ENCODE measurements at places on chromosomes 5 and 9. TPM values are rescaled to one million over a fixed set of nuclear protein-coding genes. Genes with fewer than 3 reads are reported as not detected.
A peak's percentile ranks its signal among the peaks of the same experiment; 100 is the strongest.

- DNase-seq = no peak
- H3K36me3 ChIP-seq = no peaks in the 10 kb centered on the region
- no peak overlapping the region for H3K27ac ChIP-seq
- peaks cover 18% of the 10 kb centered on the region for H3K27me3 ChIP-seq
- no peaks in the 10 kb centered on the region for H3K4me1 ChIP-seq
- H3K4me3 ChIP-seq = no peak overlapping the region
These were observed 88.7 kb downstream of the ADAMTS2 start for GRCh38 chr5:179256328-179257175.

KDM3B gene
- polyA plus RNA-seq = 17.9 TPM

- no peak overlapping the region for H3K27ac ChIP-seq
- no peak for DNase-seq
- no peaks in the 10 kb centered on the region for H3K27me3 ChIP-seq
- peaks cover 39% of the 10 kb centered on the region for H3K4me1 ChIP-seq
- peaks cover 10% of the 10 kb centered on the region for H3K36me3 ChIP-seq
- no peak overlapping the region for H3K4me3 ChIP-seq
These were observed 45.7 kb downstream of the PPARGC1B start for GRCh38 chr5:149775785-149776184.

DNA sequence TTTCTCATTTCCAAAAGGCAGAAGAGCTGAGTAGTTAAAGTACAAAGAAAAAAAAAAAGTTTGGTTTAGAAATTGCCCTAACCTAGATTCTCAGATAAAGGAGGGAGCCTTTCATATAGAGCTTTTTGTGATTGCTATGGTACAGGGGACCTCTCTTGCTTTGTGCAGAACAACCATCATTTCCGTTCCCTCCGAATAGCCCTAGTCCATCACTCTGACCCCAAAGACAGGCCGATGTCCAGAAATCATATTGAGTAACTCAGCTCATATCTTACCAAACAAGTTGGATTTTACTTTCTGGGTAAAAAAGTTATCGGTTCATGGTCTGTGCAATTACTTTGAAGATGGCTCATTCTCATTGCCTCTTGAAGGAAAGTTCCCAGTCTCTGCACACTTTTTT, 36.7 kb upstream of the COL15A1 start:
- no peaks in the 10 kb centered on the region for H3K36me3 ChIP-seq
- H3K4me1 ChIP-seq = no peaks in the 10 kb centered on the region
- H3K4me3 ChIP-seq = no peak overlapping the region
- no peak for DNase-seq

MGAT4B gene
- polyA plus RNA-seq = 13.8 TPM

CCNI2 gene
- not detected for polyA plus RNA-seq

DNA sequence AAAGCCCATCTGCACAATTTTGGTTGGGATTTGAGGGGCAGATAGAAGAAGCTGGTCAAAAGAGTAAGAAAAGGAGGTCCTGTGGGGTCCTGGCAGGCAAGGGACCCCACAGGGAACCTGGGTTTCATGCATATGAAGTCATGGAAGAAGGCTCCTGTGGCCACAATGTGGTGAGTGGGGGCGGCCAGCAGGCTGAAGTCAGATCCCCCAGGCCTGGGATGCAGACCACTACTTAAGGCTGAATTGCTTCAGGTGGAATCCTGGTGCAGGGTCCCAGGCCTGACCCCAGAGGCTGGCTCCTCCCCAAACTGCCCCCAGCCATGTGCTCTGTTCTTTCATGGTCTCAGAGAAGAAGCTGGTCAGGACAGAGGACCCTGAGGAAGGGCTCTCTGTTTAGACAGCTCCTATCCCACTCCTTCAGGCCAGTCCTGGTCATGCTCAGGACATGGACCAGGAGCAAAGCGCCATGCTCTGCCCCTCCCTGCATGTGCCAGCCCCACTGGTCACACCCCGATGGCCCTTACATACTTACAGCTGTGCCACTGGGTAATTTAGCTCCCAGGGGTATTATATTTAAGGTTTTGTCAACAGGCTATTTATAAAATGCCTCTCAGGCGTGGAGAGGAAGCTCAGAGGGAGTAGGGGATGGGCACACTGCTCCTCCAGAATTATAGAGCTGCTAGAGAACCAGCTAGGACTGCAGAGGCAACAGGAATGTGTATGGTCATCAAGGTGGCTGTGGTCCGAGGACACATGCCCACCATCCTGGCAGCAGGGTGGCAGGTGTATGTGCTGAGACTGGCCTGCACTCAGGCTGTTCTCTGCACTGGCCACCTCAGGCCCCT, 33.4 kb downstream of the C5orf15 start:
- H3K4me1 ChIP-seq = peaks cover 97% of the 10 kb centered on the region
- peak overlapping the region; percentile 100 for H3K27ac ChIP-seq
- H3K36me3 ChIP-seq = no peaks in the 10 kb centered on the region
- H3K27me3 ChIP-seq = no peaks in the 10 kb centered on the region

DNA sequence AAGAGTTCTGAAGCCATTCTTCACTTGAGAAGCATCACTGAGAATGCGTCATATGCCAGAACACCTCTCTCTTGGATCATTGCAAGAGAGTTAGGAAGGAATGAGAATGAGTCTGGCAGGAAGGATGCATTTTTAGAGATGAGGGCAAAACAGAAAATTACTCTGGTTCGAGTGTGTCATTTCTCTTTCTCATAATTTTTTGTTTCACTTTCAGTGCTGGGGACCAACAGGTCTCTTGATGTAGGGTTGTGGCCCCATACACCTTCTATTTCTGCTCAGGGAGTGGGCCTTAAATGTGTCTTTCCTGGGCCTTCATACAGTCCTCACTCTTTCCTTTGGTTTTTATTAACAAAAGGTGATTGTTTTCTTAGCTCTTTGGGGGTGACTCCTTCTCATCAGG, 302.4 kb downstream of the NR3C1 start:
- H3K4me3 ChIP-seq = no peak overlapping the region
- H3K4me1 ChIP-seq = peaks cover 12% of the 10 kb centered on the region
- no peak for DNase-seq

DNA sequence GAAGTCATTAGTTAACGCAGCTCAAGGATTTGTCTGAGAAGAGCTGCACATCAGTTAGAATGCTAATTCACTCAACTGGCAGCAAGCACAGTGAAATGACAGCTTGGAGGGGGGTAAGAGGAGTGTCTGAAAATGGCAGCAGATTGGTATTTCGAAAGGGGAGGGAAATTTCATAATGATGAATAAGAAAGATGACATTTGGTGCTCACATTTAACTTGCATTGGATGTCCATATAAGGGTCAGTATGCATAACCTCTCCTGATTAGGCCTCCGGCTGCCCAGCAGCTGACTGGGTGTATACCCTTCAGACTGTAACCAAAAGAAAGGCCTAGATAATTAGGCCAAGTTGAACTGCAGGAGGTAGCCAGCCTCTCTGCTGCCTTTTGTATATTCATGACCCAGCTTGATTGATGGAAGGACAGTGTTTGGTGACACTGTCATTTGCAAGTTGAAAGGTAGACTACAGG, 131.0 kb downstream of the PBX3 start:
- H3K27me3 ChIP-seq = no peaks in the 10 kb centered on the region
- peaks cover 3% of the 10 kb centered on the region for H3K4me1 ChIP-seq
- H3K27ac ChIP-seq = no peak overlapping the region
- DNase-seq = no peak
- no peak overlapping the region for H3K4me3 ChIP-seq
- no peaks in the 10 kb centered on the region for H3K36me3 ChIP-seq

OR13D1 gene
- polyA plus RNA-seq = not detected

- H3K27me3 ChIP-seq = no peaks in the 10 kb centered on the region
- no peak overlapping the region for H3K27ac ChIP-seq
- peaks cover 14% of the 10 kb centered on the region for H3K4me1 ChIP-seq
- H3K36me3 ChIP-seq = peaks cover 20% of the 10 kb centered on the region
These were observed 38.2 kb downstream of the FOCAD start for GRCh38 chr9:20722221-20722620.

CTXN3 gene
- not detected for polyA plus RNA-seq

DNA sequence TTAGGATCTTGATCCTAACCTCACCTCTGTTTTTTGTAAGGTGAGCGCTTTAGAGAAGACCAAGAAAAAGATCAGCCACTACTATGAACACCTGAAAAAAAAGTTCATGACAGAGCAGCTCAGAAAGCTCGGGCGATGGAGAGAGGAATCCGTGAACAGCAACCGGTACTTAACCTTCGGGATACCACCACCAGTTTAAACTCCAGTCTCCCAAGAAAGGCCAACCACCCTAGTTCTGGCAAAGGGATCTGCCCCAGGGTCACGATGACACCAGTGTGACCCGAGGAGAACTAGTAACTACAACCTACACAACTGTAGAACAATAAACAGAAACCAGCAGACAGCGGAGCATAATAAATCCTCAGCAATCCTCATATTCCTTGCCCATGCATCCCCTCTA, 8.5 kb downstream of the C5orf52 start:
- no peak overlapping the region for H3K4me3 ChIP-seq
- no peak for DNase-seq
- no peak overlapping the region for H3K27ac ChIP-seq
- no peaks in the 10 kb centered on the region for H3K27me3 ChIP-seq
- H3K4me1 ChIP-seq = peaks cover 6% of the 10 kb centered on the region

AK3 gene
- polyA plus RNA-seq = 22.9 TPM

CD14 gene
- 9.7 TPM for polyA plus RNA-seq

KCNV2 gene
- polyA plus RNA-seq = 0.16 TPM

SPATA31C1 gene
- polyA plus RNA-seq = not detected

DNA sequence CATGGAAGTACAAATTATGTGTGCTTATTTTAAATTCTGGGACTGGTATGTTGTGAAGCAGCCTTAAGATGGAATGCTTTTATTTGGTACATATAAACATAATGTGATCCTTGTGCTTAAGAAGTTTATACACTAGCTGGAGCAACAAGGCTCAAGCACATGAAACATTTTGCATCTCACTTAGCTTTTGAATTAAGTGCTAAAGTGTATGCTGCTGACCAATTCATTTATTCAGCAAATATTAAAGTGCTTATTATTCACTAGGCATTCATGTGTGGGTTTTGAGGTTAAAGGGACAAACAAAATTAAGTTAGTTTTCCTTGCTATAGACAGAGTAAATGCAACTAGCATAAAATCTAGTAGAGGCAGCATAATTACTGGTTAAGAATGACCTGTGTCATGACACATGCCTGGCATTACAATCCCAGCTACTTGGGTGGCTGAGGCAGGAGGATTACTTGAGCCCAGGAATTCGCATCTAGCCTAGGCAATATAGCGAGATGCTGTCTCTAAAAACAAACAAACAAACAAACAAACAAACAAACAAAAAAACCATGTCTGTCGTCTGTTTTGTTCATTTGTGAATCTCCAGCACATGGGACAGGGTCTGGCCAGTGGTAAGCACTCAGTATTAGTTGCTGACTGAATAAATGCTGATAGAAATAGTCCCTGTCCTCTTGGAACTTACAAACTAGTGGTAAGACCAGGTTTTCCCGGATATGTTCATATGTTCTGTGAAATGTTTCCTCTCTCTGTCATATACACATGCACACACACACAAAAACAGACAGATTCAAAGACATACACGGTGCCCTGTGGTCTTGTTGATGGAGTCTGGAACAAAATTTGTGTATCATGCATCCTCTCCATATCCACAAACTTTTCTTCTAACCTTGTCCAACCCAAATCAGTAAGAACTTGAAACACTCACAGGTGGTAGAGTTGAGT, 41.9 kb upstream of the TNFAIP8 start:
- H3K4me3 ChIP-seq = no peak overlapping the region
- peak overlapping the region; percentile 65 for H3K27ac ChIP-seq
- H3K27me3 ChIP-seq = no peaks in the 10 kb centered on the region
- no peak for DNase-seq
- H3K36me3 ChIP-seq = no peaks in the 10 kb centered on the region

DNA sequence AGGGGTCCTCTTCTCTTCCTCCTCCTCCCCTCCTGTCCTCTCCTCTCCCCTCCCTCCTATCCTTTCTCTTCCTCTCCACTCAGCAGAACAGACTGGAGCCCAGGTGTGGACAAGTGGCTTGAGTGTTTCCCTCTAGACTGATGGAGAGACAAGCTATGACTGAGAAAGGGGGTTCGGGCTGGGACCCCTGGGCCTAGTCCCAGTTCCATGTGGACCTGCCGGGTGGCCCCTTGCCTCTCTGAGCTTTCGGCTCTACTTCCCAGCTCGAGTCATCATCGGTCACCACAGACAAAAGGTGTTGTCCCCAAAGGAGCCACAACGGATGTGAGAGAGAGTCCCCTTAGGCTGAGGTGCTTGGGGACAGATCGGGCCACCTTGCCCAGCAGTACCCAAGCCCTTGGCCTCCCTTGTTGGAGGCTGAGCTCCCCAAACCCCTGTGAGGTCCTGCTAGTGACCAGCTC, 3.4 kb upstream of the RXRA start:
- H3K4me3 ChIP-seq = no peak overlapping the region
- no peak overlapping the region for H3K27ac ChIP-seq
- H3K4me1 ChIP-seq = peaks cover 5% of the 10 kb centered on the region
- no peaks in the 10 kb centered on the region for H3K36me3 ChIP-seq
- no peaks in the 10 kb centered on the region for H3K27me3 ChIP-seq
- DNase-seq = no peak

DNA sequence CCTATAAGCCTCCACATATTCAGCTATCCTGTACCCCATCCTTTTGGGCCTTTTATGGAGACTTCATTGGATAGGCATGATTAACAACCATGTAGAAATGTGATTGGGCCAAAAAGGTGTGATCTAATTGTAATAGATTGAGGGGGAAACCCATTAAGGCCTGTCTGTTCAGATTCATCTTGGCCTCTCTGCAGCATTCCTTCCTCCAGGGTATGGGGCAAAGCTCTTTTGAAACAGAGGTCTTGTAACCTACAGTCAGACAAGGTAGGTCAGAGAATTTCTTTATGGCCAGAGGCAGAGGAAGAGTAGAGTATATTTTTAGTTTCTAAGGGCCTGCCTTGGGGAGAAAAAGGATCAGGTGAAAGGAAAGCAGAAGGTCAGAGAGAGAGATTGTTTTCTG, 98.5 kb downstream of the INVS start:
- no peaks in the 10 kb centered on the region for H3K27me3 ChIP-seq
- peaks cover 3% of the 10 kb centered on the region for H3K4me1 ChIP-seq
- H3K4me3 ChIP-seq = no peak overlapping the region

GRCh38 chr9:107309271-107309670, 26.2 kb downstream of the RAD23B start:
- H3K4me1 ChIP-seq = peaks cover 30% of the 10 kb centered on the region
- no peaks in the 10 kb centered on the region for H3K27me3 ChIP-seq
- H3K4me3 ChIP-seq = peak overlapping the region; percentile 10
- peaks cover 50% of the 10 kb centered on the region for H3K36me3 ChIP-seq
- no peak overlapping the region for H3K27ac ChIP-seq

- H3K27ac ChIP-seq = no peak overlapping the region
- H3K36me3 ChIP-seq = peaks cover 58% of the 10 kb centered on the region
- H3K4me1 ChIP-seq = no peaks in the 10 kb centered on the region
These were observed 363 bp downstream of the ZNF454 start for GRCh38 chr5:178941361-178941760.
